ENCODE measurements at places on chromosomes 1 and 21.

DNA sequence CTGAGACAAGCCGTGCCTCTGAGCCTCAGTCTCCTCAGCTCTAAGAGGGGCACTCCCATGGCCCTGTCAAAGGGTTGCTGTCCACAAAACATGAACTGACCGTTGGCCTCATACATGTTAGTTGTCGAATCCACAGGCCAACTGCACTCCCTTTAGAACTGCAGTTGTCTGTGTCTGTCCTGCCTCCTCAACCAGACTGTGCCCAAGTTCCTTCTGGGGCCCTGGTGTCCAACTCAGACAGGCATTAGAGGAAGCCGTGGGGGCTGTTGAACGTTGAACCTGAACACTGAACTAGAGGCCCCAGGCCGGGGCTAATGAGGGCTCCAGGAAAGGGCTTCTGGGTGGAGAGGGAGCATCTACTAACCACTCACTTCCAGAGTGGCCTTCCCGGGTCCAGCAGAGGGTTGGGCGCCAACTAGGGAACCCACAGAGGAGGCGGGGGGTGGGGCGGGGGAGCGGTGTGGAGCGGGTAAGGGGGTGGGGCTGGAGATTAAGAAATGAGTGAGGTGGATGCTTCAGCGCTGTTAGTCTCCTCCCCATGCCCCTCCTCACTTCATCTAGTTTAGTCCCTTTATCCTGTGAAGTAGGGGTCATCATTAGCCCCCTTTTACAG, at the start of gene RAB42:
RAB42 (plus strand) TSS at position 558 of the 613 bp plus-strand sequence. CDS start 247 bp downstream, outside the sequence.
- DNase-seq: no peak

DNA sequence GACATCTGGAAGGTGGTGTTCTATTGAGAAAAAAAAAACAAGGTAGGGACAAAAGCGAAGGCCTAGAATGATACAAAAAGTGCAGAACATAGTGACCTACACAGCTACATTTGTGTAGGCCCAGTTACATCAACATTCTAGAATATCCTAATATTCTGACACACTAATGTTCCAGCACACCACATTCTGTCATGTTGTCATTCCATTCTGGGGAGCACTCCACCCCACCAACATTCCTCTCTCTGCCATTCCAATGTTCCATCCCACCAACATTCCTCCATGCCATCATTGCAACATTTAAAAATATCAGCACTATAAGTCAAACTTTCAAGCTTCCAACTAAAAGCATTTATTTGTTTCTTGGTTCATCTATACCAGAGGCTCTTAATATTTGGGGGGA, 28.5 kb downstream of the COA7 start:
- DNase-seq: no peak

DNA sequence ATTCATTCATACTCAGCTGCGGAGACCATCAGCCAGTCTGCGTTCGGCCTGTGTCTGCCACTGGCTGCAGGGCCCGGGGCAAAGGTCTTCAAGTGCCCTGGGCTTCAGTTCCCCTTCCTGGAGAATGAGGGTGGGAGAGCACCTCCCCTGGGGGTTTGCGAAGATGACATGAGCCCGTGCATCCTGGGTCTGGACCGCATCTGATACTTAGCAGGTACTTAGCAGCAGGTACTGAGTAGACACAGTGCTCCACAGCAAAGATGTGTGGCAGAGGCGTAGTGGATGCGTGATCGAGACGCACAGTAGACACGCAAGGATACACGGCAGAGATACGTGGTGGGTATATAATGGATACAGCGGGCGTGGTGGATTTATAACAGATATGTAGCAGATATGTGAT, 51.3 kb downstream of the PRKCZ start:
- DNase-seq: no peak

- no peak for DNase-seq
Observed at GRCh38 chr1:62131093-62131725, 63.4 kb upstream of the L1TD1 start.

DNA sequence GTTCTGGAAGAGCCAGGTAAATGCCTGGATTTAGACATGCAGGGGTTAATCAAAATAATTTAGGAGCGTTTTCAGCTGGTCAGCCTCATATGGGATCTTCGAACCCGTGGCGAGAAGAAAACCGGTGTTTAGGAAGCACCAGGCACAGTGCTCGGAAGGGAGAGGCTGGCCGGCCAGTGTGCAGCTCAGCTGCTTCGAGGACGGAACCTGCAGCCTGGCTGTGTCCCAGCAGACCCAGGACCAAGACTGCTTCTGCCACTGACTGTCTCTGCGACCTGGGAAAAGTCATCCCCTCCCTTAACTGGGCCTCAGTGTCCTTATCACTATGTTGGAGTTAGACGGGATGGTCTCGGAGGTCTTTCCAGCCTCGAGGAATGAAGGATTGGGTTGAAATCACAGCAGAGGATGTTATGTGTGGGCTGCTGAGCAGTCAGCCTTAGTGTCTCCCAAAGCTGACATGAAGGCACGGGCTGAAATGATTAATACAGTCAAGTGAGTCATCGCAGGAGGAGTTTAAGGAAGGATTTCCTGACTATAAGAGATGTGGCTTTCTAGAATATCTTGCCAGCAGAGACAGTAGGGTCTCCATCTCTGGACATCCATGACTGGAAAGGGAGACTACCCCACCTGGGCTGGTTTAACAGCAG, 20.8 kb downstream of the PPFIA4 start:
- DNase-seq: no peak

DNA sequence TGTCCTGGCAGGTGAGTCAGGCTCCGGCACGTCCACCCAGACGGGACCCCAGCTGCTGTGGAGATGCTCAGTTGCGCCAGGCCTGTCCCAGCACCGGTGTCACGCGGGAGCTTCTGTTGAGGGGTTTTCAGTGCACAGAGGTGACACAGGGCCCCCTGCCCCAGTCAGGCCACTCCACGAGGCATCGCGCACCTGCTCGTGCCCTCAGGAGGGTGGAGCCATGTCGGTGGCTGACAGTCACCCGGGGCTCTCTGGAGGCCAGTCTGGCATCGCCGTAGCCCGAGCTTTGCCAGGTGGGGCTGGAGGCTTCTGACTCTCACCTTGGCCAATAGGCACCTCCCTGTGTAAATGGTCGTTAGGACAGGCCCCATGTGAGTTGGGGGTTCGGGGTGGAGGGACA, 11.1 kb downstream of the TMEM240 start:
- DNase-seq: no peak

GRCh38 chr21:39705849-39706248, 39.1 kb upstream of the IGSF5 start:
- DNase-seq: no peak

DNA sequence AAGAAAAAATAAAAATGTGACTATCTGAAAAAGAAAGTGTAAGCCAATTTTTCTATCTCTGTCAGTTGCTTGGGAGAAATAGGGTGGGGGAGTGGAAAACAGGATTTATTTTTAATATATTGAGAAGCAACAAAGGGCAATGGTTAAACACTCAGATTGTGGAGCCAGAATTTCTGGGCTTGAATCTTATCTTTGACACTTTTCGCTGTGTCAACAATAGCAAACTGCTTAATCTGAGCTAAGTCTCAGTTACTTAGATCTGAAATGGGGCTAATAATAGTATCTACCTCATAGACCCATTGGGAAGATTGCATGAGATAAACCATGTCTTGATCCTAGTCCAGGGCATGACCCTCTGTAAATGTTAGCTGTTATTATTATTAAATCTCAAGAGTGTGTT, 468.1 kb downstream of the ADGRL2 start:
- no peak for DNase-seq

DNA sequence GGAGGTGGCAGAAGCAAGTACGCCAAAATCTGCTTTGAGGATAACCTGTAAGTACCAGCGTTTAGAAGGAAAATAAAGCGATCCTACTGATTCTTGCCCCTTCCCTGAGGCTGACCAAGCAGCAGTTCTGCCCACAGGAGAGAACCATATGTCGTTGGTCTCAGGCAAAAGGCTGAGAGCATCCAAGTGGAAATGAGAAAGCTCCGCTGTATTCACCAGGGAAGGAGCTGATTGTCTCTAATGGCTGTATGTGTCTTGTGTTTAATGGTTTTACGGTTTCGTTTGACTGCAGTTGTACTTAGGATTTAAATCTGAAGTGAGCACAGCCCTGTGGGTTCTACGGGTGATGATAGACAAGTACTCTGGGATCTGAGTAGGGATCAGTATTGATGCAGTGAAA, 21.9 kb downstream of the FAM3B start:
- DNase-seq: no peak

GRCh38 chr1:40971966-40972365, 7.5 kb upstream of the CTPS1 start:
- DNase-seq: no peak

- no peak for DNase-seq
Observed at GRCh38 chr1:59126366-59126765, 170.5 kb upstream of the FGGY start.

DNA sequence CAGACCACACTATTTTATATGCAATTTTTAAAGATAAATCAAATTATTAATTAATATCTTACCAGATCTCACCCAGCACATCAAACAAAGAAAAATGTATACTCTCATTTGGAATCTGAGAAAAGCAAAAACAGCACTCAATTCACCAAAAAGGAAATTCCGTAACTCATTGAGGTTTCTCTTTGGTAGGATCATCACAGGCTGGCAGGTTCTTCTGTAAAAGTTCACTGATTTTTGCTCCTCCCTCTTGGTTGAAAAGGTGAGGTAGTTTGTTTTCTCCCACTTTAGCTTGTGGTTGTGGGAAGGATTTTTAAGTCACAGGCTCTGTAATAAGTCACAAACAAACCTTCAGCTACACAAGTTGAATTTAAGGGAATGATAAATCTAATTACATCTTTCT, at the start of gene LIPI:
LIPI (minus strand) TSS at position 218 of the 400 bp plus-strand sequence; CDS start at position 108, 110 bp downstream.
- DNase-seq: no peak

DNA sequence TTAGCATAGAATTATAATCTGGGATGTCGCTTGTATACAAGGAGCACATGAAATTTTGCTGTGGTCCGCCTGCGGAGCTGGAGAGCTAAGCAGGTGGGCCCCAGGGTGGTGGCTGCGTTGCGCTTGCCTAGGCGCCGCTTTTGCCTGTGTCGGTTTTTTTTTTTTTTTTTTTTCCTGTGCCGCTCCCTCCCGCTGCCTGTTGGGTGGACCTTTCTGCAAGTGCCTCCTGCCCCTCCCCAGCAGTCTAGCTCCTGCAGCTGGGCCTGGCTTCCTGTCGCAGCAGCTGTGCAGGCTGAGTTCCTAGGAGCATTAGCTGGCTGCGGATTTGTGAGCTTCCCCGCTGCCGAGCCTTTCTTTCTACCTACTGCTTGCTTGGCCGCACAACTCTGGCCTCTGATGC, 20.6 kb downstream of the PYHIN1 start:
- no peak for DNase-seq

GRCh38 chr1:11730429-11730891, 5.5 kb upstream of the AGTRAP start:
- DNase-seq: no peak

GRCh38 chr21:41011951-41012366, 156.0 kb upstream of the BACE2 start:
- no peak for DNase-seq

GRCh38 chr1:65119951-65120350, 28.1 kb upstream of the AK4 start:
- no peak for DNase-seq

DNA sequence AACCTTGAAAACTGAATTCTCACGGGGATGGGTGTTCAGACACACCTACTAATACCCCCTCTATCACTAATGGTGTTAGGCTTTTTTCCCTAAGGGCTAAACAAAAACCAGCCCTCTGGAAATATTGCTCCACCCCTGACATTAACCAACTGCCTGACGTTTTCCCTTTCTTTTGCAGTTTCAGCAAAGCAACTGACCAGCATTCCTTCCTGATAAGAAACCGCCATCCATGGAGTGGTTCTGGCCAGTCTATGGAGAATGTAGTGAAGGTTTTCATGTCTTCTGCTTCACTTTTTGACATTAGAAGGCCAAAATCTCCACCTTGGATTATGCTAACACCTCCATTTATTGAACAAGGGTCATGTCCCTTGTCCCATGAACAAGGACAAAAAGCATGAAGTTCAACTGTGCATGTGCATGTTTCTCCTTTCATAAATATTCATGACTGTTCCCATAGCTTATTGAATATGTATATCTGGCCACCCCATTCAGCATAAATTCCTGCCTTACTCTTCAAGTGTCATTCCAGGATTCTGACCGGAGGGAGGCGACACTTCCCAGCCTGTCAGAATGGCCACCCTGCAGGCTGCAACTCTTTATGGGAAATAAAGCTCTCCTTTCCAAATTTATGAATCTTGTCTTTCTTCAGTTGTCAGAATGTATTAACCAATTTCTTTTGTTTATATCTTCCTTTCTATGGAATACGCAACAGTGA, 314.3 kb downstream of the HHIPL2 start:
- no peak for DNase-seq
